Activated CD4-positive, alpha-beta T cell treated with anti-CD3 and anti-CD28 coated beads for 48 hours (primary cell): ENCODE measurements at places on chromosomes 7 and 10.
A peak's percentile ranks its signal among the peaks of the same experiment; 100 is the strongest.

DNA sequence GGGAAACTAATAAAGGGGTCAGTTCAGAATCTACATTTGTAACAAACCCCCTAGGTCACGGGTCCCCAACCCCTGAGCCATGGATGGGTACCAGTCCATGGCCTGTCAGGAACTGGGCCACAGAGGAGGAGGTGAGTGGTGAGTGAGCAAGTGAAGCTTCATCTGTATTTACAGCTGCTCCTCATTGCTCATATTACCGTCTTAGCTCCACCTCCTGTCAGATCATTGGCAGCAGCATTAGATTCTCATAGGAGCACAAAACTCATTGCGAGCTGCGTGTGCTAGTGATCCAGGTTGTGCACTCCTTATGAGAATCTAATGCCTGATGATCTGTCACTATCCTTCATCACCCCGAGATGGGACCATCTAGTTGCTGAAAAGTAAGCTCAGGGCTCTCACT lies 88.4 kb upstream of the MPP7 start:
- no peak for DNase-seq

- peak; percentile 60 for DNase-seq
These were observed 19.7 kb upstream of the CCSER2 start for GRCh38 chr10:84308481-84309304.

DNA sequence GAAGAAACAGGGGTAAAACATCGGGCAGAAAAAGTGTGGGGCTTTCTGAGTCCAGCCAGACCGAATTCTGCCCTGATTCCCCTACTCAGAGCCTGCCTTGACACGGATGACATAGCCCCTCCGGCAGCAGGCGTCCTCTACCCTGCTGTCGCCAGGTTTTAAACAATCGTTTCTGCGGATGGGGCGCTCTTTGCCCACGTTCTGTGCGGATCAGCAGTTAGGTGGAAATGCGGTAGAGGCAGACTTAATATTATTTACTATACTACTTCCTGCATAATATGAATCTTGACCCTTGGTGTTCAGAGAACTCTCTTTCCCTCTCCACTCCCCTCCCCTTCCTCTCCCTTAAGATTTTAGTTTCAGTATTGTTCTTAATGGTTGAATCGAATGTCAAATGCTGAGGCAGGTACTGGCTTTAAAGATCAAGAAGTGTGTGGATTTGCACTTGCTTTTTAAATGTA lies 2.4 kb downstream of the GATA3 start:
- DNase-seq, result peak; percentile 71

- no peak for DNase-seq
These were observed 484.0 kb upstream of the ZWINT start for GRCh38 chr10:56844978-56845529.

DNA sequence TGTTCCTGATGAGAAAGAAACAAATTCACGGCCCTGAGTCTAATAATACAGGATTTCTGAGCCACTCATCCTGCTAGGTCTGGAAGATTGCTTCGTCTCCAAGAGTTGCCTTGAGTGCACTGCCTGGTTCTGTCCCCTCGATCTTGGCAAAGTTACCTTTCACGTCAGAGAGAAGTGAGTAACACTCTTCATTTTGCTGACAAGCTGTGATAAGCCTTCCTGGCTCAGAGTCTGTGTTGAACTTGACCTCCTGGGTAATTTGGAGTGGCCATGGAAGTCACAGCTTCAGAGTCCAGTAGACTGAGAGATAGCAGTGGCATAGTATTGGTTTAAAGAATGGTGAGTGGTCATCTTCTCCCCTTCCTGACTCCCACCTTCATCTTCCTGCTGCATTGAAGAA lies 64.7 kb upstream of the LRGUK start:
- DNase-seq, result no peak

DNA sequence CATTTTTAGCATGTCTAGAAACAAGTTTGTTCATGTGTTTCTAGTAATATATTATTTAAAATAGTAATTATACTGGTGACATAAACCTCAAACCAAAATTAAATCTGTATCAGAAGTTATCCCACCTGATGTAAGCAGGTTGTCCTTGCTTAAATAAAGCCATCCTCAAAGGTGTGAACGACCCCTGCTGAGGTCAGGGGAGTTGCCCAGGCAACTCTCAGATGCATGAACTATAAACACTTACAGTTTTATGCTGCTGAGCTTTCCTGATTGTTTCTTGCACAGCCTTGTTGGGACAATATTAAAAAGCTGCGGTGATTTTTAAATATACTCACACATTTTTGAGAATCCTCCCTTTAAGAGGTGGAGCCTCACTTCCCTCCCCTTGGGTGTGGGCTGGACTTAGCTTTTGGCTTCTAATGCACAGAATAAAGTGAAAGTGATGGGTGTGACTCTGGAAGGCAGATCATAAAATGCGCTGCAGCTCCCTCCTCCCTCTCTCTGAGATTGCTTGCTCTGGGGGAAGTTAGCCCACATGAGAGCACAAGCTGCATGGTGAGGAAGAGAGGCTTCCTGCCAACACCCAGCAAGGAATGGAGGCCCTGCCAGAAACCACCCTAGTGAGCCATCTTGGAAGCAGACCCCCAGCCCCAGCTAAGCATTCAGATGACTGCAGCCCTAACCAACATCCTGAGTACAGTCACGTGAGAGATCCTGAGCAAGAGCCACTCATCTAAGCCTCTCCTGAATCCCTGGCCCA lies 152.7 kb downstream of the SKIDA1 start:
- DNase-seq, result peak; percentile 34

- peak; percentile 8 for DNase-seq
These were observed 578.9 kb downstream of the AUTS2 start for GRCh38 chr7:70177166-70177565.

DNA sequence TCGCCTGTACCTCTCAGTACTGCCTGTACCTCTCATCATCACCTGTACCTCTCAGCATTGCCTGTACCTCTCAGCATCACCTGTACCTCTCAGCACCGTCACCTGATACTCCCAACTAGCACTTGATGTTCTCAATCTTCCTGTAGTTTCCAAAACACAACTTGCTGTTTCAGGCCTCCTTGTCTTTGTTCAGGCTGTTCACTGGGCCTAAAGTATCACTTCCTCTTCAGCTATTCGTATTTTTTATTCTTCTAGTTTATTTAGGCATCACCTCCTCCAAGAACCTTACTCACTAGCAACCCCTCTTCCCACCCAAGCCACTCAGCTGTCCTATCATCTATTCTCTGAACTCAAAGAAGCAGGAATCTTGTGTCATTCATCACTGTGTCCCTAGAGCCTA lies 24.1 kb downstream of the OR6B1 start:
- DNase-seq, result no peak

GRCh38 chr10:31700181-31700611 lies 228.4 kb downstream of the ARHGAP12 start:
- no peak for DNase-seq

DNA sequence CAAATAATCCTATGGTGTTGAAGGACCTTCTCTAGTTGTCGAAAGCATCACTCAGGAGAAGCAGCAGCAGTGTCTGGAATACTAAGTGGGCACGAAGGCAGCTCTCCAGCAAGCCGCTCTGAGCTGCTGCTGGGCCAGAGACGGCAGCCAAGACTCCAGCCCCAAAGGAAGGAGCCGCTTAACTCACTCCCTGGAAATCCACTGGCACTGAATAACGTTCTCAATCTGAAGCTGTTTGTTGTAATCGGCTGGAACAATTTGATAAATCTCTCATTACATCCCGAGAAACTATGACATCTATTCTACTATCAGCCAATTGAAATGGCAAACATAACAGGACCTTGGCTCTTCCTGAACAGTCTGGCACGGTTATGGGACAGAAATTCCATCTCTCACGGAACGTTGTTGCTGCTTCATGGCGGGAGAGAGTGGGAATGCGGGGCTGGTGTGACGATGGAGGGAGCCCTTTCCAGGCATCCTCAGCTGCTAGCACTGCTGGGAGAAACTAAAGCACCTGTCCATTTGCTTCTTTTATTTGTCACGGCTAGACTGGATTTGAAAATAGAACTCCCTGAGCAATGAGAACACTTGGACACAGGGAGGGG lies 331.5 kb upstream of the RNF32 start:
- DNase-seq, result no peak

DNA sequence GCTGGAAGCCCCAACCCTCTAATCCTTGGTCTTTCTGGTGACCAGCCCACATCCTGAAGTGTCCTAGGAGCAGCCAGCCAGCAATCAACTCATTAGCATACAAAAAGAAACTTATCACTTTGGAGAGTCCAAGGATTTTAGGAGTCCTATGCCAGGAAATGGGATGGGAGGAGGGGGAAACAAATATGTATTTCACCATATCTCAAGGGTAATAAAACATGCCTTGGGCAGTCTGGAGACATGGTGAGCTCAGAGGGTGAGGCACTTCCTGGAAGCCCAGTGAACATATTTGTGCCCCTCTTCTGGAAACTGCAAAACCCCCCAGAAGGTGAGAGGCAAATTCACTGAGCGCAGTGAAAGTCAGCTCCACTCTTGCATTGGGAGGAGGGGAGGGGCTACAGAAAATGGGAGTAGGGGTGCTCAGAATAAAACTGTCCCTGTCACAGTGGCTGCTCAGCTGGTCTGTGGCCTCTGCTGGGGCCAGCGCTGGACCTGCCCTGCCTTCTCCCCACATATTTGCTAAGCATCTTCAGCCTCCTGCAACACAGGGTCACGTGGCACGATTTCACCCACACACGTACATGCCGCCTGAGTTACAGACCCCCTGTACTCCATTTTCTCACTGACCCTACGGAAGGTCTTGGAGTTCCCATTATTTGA lies 17.7 kb upstream of the ZMIZ1 start:
- DNase-seq, result no peak

GRCh38 chr7:158494643-158495042 lies 93.0 kb downstream of the PTPRN2 start:
- no peak for DNase-seq

DNA sequence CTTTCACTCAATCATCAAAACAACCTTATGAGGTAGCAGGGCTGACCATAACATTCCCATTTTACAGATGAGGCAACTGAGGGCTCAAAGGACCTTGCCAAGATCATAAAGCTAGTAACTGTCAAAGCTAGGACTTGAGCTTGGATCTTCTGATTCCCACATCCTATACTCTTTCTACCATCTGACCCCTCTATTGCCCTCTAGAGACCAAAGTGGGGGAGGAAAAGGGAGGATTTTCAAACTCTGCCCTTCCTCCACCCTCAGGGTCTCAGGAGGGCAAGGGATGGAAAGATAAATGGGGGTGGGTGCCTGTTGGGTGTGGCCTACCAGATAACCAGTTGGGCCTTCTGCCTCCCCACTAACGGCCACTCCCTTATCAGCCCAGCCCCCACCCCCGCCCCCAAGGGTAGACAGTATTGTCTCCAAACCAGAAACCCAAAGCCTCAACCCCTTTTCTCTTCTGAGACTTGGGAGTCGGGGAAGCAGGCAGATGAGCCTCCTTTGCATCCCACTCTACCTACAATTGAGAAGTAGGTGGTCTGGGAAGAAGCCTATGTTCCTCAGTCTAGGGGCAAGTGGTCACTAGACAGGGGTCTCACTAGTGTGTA lies 7.9 kb downstream of the LDB1 start:
- no peak for DNase-seq

DNA sequence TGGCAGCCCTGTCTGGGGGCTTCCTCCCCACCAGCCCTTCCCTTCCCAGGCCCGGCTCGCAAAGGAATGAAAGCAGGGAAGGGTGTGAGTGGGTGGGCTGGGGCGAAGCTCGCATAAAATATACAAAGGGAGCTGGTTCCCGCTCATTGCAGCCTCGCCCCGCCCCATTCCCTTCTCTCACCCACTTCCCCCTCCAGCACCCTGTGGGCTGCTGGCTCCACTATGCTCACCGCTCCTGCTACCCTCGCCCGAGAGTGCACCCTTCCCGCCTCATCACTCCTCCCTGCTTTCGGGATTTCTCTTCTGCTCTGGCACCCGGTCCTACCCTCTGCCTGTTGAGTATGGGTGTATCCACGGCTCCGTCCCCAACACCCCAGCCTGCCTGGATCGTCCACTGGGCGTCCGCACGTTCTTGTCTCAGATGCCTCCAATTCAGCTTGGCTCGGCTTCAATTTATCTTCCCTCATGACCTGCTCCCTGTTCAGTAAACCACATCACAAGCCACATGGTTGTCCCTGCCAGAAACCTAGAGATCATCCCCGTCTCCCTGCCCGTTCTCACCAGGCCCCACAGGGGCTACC lies 14.4 kb upstream of the TTYH3 start:
- DNase-seq, result no peak

- DNase-seq, result peak; percentile 54
These were observed 148.7 kb downstream of the ZMYND11 start for GRCh38 chr10:283916-284356.

DNA sequence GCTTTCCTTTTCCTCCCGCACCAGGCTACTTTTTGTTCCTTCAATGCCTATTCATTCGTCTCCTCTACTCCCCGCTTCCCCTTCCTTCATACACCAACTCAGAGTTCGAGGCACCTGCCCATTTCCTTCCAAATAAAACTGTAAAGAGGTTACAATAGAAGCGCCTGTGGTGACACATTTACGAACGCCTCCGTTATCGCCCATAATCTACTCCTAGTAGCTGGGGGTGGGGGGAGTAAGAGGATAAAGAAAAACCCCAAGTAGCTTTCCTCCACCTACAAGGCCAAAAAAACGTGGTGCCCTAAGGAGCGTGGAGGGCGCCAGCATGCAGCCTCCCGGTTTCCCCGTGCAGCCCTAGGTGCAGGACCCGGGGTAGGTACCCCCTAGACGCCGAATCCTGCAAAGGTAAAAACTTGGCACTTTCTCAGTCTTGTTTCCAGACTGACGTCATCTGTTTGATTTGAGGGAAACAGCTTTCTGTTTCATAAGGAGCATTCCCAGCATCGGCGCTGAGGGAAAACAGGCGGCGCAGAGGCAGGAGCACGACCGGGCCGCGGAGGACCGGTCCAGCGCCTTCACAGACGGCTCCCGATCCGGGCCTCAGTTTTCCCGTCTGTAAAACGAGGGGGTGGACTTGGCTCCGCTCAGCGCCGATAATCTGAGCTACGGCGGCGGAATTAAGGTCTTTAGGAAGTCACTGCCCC lies 922 bp downstream of the PPA1 start:
- peak; percentile 65 for DNase-seq

- no peak for DNase-seq
These were observed 57.4 kb upstream of the NEBL start for GRCh38 chr10:20954519-20954918.

- no peak for DNase-seq
These were observed 315.5 kb downstream of the RPS24 start for GRCh38 chr10:78349165-78349516.
